ENCODE measurements at places on chromosomes 5 and 9. TPM values are rescaled to one million over a fixed set of nuclear protein-coding genes. Genes with fewer than 3 reads are reported as not detected.

DNA sequence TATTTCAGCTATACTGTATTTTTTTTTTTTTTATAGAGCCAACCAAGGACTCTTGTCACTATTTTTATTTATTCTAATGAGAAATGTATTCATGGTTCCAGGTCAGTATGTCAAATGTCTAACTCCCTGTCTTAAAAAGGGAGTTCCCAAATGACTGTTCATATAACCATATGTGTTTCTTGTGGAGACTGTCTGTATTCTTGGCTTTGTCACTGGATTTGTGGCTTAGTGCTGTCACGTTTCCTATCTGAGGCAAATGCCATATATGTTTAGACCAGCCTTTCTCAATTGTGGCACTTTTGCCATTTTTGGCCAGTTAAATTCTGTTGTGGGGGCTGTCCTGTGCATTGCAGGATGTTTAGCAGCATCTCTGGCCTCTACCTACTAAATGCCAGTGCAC, 3.1 kb downstream of the GCNT1 start:
- DNase-seq, result no peak
- peaks cover 21% of the 10 kb centered on the region for H3K4me1 ChIP-seq
- H3K27me3 ChIP-seq, result no peaks in the 10 kb centered on the region
- no peak overlapping the region for H3K27ac ChIP-seq
- H3K36me3 ChIP-seq, result peaks cover 4% of the 10 kb centered on the region

GRCh38 chr5:177049285-177049684, 26.8 kb downstream of the ZNF346 start:
- no peak overlapping the region for H3K27ac ChIP-seq
- no peaks in the 10 kb centered on the region for H3K4me1 ChIP-seq
- peak; percentile 23 for DNase-seq
- H3K27me3 ChIP-seq, result no peaks in the 10 kb centered on the region

DNA sequence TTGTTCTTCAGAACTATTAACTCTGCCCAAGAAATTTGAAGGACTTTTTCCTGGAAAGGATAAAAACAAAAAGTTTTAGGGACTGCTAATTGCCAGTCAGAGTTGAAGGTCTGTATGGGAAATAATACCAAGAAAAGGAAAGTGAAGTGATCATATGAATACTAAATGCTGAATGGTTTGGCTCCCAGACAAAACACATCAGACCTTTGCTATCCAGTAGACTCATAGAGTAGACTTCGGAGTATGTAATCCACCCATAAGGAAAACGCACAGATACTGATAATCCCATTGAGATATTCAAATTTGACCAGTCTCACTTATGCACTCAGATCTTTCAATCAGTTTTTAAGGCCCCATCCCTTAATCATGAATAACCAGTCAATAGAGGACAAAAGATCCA, 319.0 kb upstream of the PTGER4 start:
- no peaks in the 10 kb centered on the region for H3K27me3 ChIP-seq
- H3K4me3 ChIP-seq, result no peak overlapping the region
- H3K27ac ChIP-seq, result no peak overlapping the region
- peaks cover 4% of the 10 kb centered on the region for H3K36me3 ChIP-seq

DNA sequence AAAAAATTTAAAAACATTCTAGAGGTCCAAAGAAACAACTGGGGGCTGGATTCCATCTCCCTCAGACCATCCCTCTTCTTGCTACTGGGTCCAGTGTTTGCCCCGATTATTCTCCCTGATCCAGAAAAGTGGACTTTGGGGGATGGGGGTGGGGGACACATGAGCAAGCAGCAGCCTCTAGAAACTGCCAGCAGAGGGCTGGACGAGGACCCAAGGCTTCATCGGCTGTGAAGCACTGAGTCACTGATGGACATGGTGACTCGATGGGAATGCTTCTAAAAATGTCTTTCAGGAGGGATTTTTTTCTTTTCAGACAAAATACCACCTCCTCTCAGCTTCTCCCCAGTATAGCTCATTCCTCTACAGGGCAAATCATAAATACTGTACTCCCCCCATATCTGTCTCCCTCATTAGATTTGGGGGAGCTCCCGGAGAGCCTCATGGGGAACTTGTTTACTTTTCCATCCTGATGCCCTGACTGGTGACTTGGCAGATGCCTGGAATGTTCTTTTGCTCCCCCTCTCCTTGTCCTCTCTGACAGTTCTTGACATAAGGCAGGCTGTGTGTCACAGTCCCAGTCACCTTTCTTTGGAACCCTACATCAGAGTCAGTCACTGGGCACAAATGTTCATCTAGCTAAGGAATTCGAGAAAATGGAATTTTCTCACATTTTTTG, 67.2 kb upstream of the STC2 start:
- DNase-seq, result no peak
- H3K27me3 ChIP-seq, result peaks cover 9% of the 10 kb centered on the region
- no peak overlapping the region for H3K4me3 ChIP-seq
- H3K36me3 ChIP-seq, result no peaks in the 10 kb centered on the region
- H3K4me1 ChIP-seq, result no peaks in the 10 kb centered on the region

Gene SHISAL2B
- not detected for total RNA-seq

- no peaks in the 10 kb centered on the region for H3K4me1 ChIP-seq
- H3K36me3 ChIP-seq, result no peaks in the 10 kb centered on the region
- no peak overlapping the region for H3K27ac ChIP-seq
- no peak overlapping the region for H3K4me3 ChIP-seq
- peaks cover 3% of the 10 kb centered on the region for H3K27me3 ChIP-seq
- DNase-seq, result no peak
Observed at GRCh38 chr5:163633926-163634460, 128.6 kb downstream of the MAT2B start.

DNA sequence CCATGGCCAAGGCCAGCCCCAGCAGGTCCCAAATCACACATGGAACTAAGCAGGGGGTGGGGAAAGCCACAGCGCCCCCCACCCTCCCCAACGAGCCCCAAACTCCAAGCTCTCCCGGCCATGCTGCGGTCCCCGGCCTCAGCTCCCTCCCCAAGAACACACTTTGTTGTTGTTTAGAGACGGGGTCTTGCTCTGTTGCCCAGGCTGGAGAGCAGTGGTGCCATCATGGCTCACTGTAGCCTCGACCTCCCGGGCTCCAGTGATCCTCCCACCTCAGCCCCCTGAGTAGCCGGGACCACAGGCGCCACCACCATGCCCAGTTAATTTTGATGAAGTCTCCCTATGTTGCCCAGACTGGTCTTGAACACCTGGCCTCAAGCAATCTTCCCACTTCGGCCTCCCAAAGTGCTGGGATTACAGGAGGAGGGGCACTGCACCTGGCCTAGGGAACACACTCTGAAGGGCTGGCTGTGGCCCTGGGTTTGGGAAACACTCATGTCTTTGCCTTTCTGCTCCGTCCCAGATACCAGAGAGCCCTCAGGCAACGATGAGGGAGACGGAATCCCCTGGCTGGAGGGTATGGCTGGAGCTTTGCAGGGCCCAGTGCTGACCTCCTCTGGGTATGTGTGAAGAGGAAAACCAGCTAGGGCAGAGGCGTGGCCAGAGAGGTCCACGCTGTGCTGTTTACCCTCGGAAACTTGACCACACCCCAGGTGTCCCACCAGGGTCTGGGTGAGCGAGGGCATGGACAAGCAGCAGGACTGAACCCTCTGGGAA, 53.2 kb upstream of the UBAC1 start:
- H3K27me3 ChIP-seq, result no peaks in the 10 kb centered on the region
- H3K36me3 ChIP-seq, result no peaks in the 10 kb centered on the region
- no peak overlapping the region for H3K27ac ChIP-seq
- no peak overlapping the region for H3K4me3 ChIP-seq

Gene TMEFF1
- 0.68 TPM for total RNA-seq

DNA sequence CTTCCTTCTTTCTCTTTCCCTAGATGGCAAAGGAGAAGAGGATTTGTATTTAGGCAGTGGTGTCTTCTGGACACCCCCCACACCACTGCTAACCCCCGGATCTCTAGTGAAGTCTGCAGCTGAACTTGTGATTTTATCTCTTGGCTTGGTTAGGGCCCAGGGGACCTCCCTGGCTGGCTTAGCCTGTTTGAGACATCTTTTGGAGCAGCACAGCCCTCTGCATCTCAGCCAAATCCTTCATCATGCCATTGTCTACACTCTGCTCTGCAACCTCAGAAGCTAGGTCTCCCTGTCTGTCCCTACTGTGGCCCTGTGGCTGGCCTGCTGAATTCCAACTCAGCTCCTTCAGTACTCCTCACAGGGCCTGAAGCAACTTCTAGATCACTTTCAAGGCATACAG, 81.7 kb downstream of the MUSK start:
- no peaks in the 10 kb centered on the region for H3K27me3 ChIP-seq
- no peaks in the 10 kb centered on the region for H3K36me3 ChIP-seq

- no peaks in the 10 kb centered on the region for H3K4me1 ChIP-seq
- H3K4me3 ChIP-seq, result no peak overlapping the region
- no peak overlapping the region for H3K27ac ChIP-seq
- peaks cover 6% of the 10 kb centered on the region for H3K36me3 ChIP-seq
Observed at GRCh38 chr5:100950985-100951384, 47.9 kb upstream of the ST8SIA4 start.

DNA sequence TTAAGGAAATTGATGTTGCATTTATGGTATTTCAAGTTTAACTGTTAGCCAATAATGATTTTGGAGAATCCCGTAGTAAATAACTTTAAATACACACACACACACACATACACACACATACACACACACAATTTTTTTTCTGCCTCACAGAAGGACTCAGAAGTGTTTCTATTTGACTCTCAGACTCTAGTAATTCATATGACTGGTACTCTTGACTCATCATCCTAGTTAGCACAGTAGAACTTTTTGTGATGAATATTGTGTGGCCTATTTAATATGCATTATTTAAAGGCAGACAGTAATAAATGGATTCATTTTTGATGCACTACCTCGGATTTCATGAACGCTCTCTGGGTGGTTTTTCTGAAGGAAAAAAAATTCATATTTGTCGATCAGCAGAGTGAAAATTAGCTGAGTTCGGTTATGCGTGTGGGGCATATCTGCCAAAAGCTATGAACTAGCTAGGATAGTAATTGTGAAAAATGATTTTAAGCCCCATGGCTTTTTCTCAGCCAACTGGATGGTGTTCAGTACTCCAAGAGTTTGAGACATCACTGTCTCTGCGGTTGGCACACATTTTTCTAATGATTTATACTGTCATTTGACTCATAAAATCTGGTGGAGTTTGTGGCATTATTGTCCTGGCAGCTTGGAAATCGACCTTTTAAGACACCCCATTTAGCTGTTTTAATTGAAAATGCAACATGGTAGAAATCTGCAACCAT, 102.2 kb downstream of the PCSK5 start:
- peaks cover 14% of the 10 kb centered on the region for H3K36me3 ChIP-seq

GRCh38 chr5:111602817-111603445, 90.6 kb upstream of the STARD4 start:
- no peaks in the 10 kb centered on the region for H3K4me1 ChIP-seq
- peak overlapping the region; percentile 16 for H3K27ac ChIP-seq
- H3K4me3 ChIP-seq, result no peak overlapping the region
- no peaks in the 10 kb centered on the region for H3K27me3 ChIP-seq
- no peaks in the 10 kb centered on the region for H3K36me3 ChIP-seq

DNA sequence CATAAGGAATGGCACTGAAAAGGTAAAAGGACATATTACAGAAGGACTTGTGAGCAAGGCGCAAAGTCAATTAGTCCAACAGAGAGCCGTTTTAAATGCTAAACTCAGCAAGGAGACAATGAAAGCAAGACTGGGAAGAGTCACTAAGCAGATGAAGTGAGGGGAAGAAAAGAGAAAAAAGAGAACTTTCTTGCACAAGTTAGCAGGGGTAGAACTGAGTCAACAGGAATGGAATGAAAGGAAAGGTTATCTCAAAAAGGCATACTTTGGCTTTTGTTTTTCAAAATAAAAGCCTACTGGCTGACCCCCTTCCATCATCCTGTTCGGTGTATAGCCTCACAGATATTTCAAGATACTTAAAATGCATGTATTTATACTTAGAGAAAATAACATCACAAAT, 75.0 kb downstream of the NR6A1 start:
- H3K36me3 ChIP-seq, result no peaks in the 10 kb centered on the region
- no peaks in the 10 kb centered on the region for H3K4me1 ChIP-seq
- no peak for DNase-seq
- no peak overlapping the region for H3K27ac ChIP-seq
- no peaks in the 10 kb centered on the region for H3K27me3 ChIP-seq

DNA sequence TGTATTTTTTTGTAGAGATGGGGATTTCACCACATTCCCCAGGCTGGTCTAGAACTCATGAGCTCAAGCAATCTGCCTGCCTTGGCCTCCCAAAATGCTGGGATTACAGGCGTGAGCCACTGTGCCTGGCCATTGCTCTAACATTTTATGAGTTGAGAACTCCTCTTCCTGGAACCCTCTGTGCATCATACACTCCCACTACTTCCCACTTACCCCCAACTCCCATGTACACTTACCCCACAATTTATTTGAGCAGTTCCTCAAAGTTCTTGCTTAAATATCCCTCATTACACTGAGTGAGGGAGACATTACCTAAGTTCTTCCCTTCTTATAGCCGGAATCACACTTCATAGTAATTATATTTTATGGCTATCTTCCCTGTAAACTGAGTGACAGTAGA, 42.9 kb upstream of the GALNT10 start:
- peaks cover 11% of the 10 kb centered on the region for H3K27me3 ChIP-seq
- no peaks in the 10 kb centered on the region for H3K4me1 ChIP-seq
- H3K4me3 ChIP-seq, result no peak overlapping the region
- no peak for DNase-seq

DNA sequence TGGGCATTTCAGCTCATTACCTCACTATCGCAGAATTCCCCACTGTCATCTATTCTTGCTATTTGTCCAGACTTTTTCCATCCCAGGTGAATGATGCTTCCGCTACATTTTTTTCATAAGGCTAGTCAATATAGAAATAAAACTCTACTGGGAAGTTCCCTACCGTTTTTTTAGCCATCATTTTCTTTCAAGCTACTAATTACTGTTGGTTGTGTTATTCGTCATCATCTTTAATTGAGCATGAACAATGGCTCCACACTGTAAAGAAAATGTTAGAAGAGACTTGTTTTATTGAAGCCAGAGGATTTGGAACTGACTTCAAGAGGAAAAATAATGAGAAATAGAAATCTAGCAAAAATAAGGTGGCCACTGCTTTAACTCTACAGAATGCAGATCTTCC, 265.0 kb downstream of the ZNF608 start:
- no peak overlapping the region for H3K4me3 ChIP-seq
- H3K4me1 ChIP-seq, result no peaks in the 10 kb centered on the region
- no peak for DNase-seq

GRCh38 chr5:343461-344401, 22.2 kb downstream of the AHRR start:
- peak; percentile 67 for DNase-seq
- H3K4me3 ChIP-seq, result peak overlapping the region; percentile 71
- peaks cover 1% of the 10 kb centered on the region for H3K27me3 ChIP-seq
- H3K4me1 ChIP-seq, result peaks cover 28% of the 10 kb centered on the region

DNA sequence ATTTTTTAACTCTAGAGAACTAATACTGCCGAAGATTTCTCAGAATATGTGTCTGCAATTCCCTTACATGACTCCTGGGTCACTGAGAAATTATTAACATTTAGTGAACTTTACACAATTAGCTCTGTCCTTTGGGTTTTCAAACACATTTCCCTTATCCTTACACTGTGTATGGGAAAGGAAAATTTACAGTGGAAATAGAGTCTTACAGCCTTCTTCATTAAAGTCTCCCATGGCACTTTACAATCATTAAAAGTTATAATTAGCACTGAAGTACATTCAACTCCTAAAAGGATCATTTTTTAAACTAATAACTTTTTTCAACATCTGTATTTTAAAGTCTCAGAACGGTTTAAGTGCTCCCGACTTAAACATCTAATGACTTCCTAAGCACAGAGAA, 627.5 kb upstream of the TYRP1 start:
- H3K36me3 ChIP-seq, result no peaks in the 10 kb centered on the region
- H3K4me1 ChIP-seq, result no peaks in the 10 kb centered on the region
- no peak overlapping the region for H3K4me3 ChIP-seq
- H3K27ac ChIP-seq, result no peak overlapping the region

Data from activated CD8-positive, alpha-beta T cell treated with anti-CD3 and anti-CD28 coated beads for 36 hours (primary cell).